ENCODE measurements at places on chromosomes 1 and 21.

DNA sequence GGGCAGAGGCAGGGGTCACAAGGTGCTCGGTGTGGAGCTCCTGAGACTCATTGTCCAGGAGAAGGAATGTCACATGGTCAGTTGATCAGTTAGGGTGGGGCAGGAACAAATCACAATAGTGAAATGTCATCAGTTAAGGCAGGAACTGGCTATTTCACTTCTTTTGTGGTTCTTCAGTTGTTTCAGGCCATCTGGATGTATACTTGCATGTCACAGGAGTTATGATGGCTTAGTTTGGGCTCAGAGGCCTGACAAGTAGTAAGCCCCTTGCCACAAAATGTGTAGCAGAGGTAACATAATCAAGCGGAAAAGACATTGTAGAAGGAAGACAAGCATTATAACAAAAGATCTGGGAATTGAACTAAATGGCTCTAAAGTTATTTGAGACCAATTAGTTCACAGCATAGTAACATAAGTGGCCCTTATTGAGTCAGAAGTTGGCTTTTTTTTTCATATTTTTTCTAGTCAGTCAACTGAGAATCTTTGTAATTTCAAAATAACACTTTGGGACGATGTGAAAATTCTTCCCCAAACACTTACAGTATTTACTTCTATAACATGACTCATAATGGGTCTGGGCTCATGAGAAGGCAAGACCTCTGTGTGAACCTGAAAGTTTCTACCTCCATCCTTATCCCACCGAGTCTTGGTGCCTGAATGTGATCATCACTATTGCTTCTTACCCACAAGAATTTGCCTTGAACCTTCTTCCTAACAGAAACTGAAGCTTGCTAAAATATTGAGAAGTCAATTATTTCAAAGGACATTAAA lies 137.0 kb upstream of the DPT start:
- DNase-seq: no peak

DNA sequence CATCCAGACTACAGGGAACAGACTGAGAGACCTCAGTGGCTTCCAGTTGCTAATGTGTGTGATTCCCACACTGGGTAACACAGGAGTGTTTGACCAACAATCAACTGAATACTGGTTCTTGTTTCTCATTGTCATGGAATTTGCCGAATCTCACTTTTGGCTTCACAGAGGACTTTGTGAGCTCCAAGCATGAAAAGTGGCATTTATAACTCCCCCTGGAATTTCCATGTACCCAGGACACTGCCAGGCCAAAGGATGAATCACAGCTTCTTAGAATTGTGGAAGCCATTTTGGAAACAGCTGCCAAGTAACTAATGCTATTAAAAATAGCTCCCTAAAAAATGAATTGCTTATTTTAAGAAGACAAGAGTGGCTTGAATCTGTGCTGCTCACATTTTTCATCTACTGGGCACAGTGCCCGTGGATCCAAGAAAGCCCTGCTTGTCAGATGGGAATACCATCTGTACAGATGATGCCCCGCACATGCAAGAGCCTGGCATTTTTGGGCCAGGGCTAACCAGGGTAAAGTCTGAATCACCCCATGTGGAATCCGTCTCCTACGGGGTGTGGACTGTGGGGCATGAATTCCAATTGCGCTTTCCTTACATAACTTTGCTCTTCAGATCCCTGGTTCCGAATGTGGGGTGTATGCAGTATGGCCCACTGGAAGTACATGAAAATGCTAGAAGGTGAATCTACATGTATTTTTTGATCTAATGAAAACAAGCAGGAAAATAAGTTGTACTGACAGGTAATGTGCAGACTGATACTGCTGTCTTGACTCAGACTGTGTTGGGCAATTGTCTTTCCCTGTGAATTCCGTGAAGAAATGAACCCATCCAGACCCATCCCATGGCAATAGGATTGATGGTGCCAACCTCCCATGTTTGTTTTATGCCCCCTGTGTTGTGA lies 487.3 kb downstream of the SIPA1L2 start:
- no peak for DNase-seq

DNA sequence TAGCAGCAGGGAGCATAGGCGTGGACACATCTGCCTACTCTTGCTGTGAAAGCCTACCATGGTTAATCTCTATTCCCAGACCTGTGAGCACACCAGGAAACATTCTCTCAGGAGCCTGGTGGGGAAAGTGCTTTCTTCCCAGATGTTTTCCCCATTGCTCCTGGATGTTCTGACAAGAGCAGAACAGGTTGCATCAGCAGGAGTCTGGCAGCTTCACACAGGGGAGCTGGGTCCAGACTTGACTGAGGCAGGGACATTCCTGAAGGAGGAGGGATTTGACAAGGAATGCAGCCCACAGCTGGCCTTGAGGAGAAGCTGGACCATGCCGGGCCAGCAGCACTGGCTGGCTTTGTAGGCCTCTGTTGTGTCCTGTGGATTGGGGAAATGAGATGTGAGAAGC lies 21.0 kb upstream of the ARTN start:
- no peak for DNase-seq

DNA sequence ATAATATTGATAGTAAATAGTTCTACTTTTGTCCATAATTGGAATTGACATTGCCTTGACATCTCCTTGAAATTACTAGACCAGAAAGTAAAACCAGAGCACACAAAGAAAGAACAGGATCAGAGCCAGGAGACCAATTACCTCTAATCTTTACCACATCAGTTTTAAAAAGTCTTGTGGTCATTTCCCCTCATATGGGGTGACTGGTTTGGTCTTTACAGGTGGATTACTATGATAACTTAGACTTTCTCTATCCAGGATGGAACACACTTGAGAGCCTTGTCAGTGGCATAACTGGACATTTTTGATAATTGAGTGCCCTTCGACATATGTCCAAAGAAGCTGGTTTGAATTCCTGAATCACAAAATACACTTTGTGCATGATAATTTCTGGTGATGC lies 1148.1 kb upstream of the NCAM2 start:
- no peak for DNase-seq

- DNase-seq: no peak
These were observed 473.3 kb upstream of the PLXNA2 start for GRCh38 chr1:208717525-208717924.

GRCh38 chr1:35215346-35215745 lies 22.4 kb upstream of the SFPQ start:
- no peak for DNase-seq

DNA sequence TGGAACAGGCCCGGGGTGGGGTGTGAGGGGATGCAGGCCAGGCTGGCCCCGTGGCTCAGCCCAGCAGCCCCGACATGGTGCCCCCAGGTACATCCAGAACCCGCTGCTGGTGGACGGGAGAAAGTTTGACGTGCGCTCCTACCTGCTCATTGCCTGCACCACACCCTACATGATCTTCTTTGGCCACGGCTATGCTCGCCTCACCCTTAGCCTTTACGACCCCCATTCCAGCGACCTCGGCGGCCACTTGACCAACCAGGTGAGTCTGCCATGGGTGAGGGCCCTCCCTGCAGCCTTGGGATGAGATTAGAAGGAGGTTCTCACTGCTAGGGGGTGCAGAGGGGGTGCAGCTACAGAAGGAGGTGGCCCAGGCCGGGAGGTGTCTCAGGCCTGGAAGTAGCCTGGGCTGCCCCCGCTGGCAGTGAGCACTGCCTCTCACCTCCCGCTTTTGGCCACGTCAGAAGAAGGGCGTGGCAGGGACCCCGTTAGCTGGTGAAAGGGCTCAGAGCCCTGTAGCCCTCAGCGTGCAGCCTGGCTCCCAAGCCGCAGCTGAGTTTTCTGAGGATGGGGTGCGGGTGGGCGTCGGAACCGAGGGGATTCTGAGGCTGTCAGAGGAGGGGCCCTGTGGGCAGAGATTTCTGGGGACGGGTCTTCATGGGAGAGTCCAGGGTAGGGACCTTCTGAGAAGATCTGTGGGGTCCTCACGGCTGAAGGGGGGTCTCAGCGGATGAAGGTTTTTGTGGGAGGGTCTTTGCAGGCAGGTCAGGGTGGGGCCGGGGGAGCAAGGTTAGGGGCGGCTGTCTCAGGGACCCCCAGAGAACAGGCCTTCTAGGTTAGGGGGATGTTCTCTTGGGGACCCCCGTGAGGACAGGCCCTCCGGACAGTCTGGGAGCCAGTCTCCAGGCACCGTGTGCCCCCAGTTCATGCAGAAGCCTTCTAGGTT lies 10.4 kb downstream of the TTLL10 start:
- DNase-seq: no peak

GRCh38 chr1:88916883-88917282 lies 25.5 kb upstream of the GTF2B start:
- no peak for DNase-seq

GRCh38 chr1:58783090-58783992 lies 506 bp downstream of the JUN start:
- DNase-seq: peak; percentile 96

GRCh38 chr1:211933946-211934714 lies 101.2 kb downstream of the INTS7 start:
- no peak for DNase-seq

DNA sequence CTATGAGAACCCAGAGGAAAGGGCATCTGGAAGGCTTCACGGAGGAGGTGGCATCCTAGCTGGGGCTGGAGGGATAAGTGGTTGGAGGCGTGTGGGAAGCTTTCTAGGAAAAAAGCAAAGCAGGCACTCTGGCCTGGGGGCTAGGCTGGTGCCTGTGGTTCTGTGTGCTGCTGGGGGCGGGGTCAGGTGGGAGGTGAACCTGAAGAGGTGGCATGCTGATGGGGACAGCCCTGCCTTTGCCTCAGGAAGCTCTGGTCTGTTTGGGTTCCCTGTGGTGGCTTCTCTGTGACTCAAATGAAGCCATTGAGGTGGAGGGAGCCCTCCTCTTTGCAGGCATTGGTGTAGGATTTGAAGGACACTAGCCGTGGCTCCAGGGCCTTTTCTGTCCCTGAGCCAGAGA lies 221.6 kb upstream of the POU3F1 start:
- no peak for DNase-seq

- DNase-seq: no peak
These were observed 15.6 kb downstream of the NTRK1 start for GRCh38 chr1:156876281-156876680.

GRCh38 chr1:101086783-101087182 lies 61.2 kb upstream of the DPH5 start:
- DNase-seq: no peak

DNA sequence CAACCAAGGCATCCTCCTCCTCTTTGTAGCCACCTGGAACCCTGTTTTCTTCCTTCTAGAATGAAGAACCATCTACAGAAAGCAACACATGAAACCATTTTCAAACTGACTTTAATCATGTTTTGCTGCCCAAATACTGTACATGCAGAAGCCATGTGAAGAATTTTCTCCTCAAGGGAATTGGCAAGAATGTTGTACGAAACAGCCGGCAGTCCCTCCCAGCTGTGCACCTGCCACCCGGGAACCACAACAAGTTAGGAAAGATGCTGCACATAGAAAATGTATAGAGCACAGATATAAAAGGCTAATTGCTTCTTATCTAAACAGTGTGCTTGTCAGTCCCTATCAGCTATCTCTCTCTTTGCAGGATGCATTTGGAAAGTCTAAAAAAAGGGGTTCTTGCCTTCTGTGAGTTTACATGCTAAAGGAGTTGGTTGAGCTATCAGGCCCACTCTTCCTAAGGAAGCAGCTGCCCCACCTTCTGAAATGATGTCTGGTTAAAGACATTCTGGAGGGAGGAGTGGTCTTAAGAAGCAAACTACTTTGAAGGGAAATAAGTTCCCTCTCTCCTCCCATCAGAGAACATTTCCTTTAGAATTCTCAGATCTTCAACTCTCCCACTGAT lies 44.8 kb downstream of the RIMS3 start:
- DNase-seq: no peak

- no peak for DNase-seq
These were observed 7.4 kb upstream of the MEX3A start for GRCh38 chr1:156089704-156090103.

Measured in right kidney (tissue), 9 donors.